CMK (cell line): ENCODE measurements at places on chromosomes 3 and 15.

DNA sequence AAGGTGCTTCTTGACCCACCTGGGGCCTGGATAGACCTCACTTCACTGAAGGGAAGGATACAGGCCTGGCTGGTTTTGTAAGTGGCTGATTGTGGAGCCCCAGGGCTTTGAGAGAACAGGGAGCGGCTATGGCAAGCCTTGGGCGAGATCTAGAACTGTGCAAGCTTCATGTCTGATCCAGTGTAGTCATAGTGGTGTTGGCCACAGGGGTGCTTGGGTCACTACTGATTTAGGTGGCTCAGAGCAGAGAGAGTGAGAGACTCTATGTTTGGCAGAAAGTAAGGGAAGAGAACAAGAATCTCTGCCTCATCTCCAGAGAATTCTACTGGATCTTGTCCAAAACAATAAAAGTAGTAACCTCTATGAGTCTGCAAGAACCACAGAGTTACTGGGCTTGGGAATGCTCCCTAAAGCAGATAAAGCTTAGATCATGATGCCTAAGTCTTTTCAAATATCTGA, 394.2 kb upstream of the EPHA3 start:
- DNase-seq, result no peak

DNA sequence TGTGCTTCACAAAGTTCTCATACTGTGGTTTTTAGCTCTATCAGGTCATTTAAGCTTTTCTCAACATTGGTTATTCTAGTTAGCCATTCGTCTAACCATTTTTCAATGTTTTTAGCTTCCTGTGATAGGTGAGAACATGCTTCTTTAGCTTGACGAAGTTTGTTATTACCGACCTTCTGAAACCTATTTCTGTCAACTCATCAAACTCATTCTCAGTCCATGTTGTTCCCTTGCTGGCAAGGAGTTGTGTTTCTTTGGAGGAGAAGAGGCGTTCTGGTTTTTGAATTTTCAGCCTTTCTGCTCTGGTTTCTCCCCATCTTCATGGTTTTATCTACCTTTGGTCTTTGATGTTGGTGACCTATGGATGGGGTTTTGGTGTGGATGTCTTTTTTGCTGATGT, 120.9 kb downstream of the NFKBIZ start:
- DNase-seq, result no peak

- DNase-seq, result no peak
Measured at GRCh38 chr3:97432914-97433313, 331.6 kb upstream of the ARL6 start.

DNA sequence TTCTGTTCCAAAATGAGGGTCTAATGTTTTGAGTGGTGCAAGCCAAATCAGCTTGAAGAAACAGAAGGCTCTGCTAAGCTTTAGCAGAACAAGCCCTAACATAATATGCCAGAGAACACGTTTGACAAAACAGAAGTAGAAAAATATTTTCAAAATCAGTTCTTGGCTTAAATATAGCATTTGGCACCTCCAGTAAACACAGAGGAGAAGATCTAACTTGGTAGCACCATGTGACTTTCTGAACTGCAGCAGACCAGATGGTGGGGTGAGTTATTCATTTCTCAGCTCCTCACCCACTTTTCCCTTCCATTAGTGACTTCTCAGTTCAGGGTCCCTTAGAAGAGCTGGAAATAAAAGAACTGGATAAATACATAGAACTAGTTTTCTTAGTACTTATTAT, 395.8 kb downstream of the MAGI1 start:
- DNase-seq, result no peak

GRCh38 chr3:189911001-189911400, 209.7 kb downstream of the P3H2 start:
- no peak for DNase-seq

- DNase-seq, result peak; percentile 15
Measured at GRCh38 chr15:101445562-101446517, 43.7 kb downstream of the PCSK6 start.

DNA sequence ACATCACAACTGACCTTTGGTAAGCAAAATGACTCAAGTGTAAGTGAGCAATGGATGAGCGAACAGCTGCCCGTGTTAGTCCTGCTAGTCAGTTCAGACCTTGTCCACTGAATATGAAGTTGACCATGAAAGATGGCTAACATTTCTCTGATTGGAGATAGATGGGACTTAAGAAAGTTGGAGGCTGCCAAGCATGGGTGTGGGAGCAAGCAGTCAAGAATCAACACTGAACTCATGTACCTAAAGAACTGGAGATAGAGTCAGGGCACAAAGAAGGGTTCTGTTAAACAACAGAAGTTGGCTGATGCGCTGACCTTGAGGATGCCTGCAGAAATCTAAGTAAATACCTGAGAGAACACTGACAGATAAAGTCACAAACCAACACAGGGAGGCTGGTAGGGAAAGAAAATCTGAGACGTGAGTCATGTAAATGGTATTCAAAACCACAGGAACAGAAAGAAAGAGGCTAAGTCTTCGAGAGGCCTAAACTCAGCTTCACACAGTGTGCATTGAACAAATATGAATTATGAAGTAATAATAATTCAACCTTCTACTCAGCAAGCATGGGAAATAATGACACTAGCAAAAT, 30.7 kb upstream of the ANPEP start:
- no peak for DNase-seq

- DNase-seq, result no peak
Measured at GRCh38 chr15:77527164-77527778, 105.4 kb downstream of the LINGO1 start.

DNA sequence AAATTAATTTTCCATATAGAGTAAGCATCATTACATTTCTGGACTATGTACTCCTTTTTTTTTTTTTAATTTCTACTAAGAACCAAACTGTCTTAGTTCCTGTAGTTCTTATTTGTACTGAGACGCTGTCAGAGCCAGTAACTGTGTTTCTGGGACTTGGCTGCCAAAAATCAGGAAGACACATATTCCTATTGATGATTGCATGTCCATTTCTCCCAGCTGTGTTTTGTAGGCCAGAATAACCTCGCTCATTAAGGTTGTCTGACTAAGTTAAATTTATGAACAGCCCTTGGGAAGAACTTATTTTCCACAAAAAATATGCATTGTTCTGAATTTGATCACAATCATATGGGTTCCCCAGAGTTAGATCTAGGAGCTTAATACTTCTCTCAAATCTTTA, 29.5 kb downstream of the PLSCR5 start:
- no peak for DNase-seq

DNA sequence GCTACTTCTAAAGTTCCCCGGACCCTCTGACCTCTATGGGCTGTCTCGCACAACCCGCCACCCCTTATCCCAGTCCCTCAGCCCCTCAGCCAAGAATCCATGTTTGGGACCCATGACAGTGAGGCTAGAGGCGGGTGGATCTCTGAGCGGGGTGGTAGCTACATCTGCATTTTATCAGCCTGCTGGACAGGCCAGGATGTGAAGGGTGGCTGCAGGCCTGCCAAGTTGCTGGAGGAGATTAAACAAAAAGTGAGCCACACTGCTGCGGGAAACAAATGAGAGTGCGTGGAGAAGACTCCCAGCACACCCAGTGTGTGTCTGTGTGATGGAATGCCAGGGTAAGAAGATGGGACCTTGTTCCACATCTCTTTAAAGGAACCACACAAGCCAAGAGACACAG, 51.1 kb upstream of the SPATA12 start:
- DNase-seq, result no peak

DNA sequence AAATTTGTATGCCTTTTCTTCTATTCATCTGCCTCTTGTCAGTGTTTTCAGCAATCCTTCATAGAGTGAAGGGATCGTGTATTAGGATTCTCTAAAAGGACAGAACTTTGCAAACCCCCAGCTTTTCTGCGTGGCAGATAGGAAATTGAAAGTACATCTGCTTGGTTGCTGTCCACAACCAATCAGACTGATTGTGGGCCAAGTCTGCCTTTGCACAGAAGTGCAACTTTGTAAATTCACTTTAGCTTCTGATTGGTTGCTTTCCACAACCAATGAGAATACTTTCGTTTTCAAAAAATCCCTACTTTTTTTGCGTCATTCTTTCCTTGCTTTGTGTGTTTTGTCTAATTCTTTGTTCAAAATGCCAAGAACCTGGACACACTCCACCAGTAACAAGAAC, 847.4 kb downstream of the FHIT start:
- DNase-seq, result no peak

GRCh38 chr3:111979434-111980038, 710 bp downstream of the ABHD10 start:
- no peak for DNase-seq

GRCh38 chr3:51875501-51875900, at the start of gene IQCF5:
TSS of gene IQCF5 (minus strand) at chr3:51875601. CDS start at chr3:51875531, 70 bp downstream.
- DNase-seq, result no peak
